ENCODE measurements at places on chromosomes 6 and 20.
A peak's percentile ranks its signal among the peaks of the same experiment; 100 is the strongest.

DNA sequence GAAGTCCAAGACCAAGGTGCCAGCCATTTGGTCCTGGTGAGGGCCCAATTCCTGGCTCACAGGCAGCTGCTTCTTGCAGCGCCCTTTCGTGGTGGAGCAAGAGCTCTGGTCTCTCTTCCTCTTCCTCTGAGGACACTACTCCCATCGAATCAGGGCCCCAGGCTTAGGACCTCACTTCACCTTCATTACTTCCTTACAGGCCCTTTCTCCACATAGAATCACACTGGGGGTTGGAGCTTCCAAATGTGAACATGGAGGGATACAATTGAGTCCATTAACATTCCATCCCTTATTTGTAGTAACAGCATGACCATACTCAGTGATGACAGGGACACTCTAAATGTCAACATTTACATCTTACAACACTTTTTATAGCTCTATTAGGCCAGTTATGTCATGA, 2.3 kb downstream of the RAMACL start:
- no peak for DNase-seq

GRCh38 chr6:69581581-69581980, 215.2 kb downstream of the LMBRD1 start:
- no peak for DNase-seq

- DNase-seq = no peak
These were observed 88.0 kb downstream of the MRPL14 start for GRCh38 chr6:44039191-44039719.

GRCh38 chr20:48657426-48658197, 170.2 kb downstream of the PREX1 start:
- peak; percentile 38 for DNase-seq

- no peak for DNase-seq
These were observed 121.7 kb downstream of the UTRN start for GRCh38 chr6:144406796-144407195.
